Vagina (tissue), 2 donors: ENCODE measurements at places on chromosomes 1 and 21.

DNA sequence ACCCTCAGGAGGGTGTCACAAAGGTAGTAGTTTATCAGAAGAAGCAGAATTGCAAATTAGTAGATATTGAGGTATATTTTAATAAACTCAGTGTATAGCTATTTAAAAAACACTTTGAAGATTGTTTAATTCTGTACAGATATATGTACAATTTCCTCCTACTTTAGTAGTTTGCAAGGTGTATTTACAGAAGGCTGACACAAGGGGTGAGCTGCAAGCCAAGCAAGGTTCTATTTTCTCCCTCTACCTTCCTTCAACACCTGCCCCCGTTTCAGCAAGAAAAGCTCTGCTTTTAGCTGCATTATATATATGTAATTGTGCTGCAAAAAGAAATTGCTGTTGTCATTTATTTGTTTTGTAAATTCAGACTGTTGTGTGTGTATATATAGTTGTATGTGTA, 674.2 kb upstream of the PKN2 start:
- no peak for DNase-seq

DNA sequence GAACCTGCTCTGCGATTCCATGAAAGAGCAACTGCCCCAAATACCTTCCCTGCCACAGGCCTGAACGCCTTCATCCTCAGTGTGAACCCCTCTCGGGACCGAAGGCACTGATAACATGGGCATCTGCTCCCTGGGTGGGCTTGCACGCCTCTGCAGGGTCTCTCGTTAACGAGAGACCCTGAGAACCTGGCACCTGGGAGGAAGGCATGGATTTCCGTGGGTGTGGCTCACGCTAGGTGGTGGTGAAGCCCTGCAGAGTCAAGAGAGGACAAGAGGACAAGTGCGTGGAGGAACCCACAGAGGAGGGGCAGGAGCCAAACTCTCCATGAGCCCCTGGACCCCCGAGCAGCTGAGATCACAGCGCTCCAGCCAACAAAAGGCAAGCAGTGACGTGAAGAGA, 26.8 kb upstream of the COL6A2 start:
- no peak for DNase-seq

DNA sequence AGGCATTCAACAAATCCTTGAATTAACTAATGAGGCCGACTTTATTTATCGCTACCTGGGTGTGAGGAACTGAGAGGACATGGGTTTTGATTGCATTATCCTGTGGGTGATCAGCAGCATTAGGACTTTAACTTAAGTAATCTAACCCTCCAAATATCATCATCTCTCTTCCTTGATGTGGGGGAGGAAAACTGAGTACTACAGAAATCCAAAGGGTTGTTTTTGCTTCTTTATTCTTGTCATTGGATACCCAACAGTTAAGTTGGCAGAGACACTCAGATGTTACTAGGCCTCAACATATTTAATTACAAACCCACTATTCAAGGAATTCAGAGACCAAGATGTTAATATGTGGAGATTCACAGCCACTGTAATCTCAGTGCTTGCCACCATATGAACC, 97.4 kb upstream of the ST6GALNAC5 start:
- no peak for DNase-seq

DNA sequence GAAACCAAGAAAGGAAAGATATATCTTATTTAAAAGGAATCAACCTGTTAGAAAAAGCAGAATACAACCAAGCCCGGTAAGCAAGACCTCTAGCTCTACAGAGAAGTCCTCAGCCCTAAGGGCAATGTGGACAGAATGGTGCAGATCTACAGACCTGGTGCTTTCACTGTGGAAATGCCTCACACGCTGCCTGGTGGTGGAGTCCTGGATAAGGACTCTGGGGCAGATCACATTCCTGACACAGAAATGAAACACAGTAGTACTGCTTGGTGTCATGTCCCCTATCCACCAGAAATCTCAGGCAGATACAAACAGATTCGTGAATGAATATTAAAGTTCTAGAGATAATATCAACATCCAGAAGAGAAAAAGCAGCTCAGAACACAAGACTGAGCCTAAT, 6.8 kb downstream of the CNN3 start:
- no peak for DNase-seq

GRCh38 chr1:12320486-12320885, 90.7 kb downstream of the VPS13D start:
- DNase-seq, result no peak

GRCh38 chr1:42176902-42177519, 12.5 kb upstream of the GUCA2A start:
- no peak for DNase-seq

- DNase-seq, result no peak
Observed at GRCh38 chr1:201069636-201070035, 42.6 kb downstream of the CACNA1S start.

DNA sequence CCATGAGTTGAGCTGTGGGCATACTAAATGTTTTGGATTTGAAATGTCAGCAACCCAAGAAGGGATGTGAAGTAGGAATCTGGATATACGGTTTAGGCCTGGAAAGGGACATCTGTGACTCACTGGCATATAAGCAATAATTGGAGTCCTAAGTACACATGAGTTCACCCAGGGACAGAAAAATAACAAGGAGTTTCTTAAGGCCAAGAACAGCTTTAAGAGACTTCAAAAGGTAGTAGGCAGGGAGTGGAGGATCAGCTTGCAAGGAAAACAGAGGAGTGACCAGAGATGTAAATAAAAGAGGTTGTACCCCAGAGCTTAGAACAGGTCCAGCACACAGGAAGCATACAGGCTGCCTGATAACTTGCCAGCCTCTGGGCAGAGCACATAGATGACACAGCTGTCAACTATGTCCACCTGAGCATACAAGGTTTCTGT, 28.1 kb downstream of the TMEM50B start:
- no peak for DNase-seq

GRCh38 chr1:248821101-248821500, 4.6 kb downstream of the SH3BP5L start:
- DNase-seq, result peak; percentile 70

DNA sequence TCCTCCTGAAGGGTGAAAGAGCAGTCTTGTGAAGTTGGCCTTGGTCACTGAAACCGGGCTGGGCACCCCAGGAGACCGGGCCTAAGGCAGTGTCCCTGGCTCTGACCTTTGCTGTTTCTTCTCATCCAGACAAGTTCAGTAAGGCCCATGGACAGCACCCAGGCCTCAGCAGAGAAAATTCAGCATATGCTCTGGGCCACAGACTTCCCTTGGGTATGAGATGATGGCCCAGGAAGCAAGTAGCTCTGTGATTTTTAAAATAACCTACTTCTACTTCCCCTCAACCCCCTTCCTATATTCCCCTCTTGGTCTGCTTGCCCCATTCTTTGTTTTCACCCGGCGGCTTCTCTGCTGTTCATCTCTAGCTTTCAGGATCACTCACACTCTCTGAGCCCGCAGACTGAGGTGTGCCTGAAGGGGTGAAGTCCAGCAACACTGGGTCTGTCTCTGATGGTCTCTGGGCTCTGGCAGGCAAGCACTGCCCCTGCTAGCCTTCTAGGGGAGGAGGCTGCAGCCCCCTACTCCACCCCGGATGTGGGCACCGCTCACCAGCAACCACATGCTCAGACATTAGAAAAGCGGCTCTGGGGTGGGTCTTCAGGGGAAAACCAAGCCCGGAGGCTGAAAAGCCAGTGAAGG, 2.9 kb upstream of the GPR25 start:
- DNase-seq, result no peak

DNA sequence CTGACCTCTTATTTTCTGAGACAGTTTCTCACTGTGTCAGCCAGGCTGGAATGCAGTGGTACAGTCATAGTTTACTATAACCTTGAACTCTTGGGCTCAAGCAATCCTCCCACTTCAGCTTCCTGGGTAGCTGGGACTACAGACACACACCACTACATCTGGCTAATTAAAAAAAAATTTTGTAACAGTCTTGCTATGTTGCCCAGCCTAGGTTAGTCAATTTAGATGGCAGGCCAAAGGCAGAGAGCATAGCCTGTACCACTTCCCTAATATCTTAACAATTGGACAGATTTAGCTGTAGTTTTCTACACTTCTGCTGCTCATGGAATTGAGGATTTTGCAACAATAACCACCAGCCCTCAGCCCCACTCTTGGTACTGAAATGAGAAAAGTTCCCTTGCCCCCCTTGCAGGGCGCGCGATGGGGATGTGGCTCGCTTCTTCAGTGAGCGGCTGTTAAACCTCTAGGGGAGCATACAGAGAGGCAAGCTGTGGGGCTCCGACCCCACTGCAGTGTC, 34.9 kb upstream of the PTGFRN start:
- DNase-seq, result no peak

- no peak for DNase-seq
Observed at GRCh38 chr1:243821177-243821680, 28.8 kb downstream of the AKT3 start.

- no peak for DNase-seq
Observed at GRCh38 chr1:26035959-26036755, 9.8 kb downstream of the SLC30A2 start.

DNA sequence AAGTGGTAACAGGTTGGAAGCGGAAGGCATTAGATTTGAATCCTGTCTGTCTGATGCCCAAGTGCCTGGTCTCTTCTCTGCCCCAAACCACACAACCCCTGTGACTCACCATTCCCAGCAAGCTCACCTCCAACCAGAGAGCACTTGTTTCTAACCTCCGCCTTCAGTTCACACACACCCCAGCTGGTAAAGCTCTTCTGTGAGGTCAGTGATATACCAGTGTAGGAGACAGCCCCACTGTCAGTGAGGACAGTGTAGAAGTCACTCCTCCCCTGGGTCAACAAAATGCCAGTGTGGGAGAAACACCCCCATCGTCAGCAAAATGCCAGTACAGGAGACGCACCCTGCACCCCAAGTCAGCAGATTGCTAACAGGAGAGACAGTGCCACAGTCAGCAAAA, 2.6 kb downstream of the RIMS3 start:
- no peak for DNase-seq

DNA sequence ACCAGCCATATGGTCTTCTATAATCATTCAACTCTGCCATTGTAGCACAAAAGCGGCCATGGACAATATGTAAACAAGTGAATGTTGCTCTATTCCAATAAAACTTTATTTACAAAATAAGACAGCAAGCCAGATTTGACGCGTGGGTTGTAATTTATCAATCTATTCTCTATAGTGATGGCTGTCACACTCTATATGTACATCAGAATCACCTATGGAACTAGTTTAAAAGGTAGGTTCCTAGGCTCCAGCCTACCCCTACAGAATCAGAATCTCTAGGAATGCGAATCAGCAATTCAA, 7.7 kb downstream of the BCL2L15 start:
- DNase-seq, result no peak

- no peak for DNase-seq
Observed at GRCh38 chr1:154453574-154454352, 48.3 kb upstream of the TDRD10 start.

DNA sequence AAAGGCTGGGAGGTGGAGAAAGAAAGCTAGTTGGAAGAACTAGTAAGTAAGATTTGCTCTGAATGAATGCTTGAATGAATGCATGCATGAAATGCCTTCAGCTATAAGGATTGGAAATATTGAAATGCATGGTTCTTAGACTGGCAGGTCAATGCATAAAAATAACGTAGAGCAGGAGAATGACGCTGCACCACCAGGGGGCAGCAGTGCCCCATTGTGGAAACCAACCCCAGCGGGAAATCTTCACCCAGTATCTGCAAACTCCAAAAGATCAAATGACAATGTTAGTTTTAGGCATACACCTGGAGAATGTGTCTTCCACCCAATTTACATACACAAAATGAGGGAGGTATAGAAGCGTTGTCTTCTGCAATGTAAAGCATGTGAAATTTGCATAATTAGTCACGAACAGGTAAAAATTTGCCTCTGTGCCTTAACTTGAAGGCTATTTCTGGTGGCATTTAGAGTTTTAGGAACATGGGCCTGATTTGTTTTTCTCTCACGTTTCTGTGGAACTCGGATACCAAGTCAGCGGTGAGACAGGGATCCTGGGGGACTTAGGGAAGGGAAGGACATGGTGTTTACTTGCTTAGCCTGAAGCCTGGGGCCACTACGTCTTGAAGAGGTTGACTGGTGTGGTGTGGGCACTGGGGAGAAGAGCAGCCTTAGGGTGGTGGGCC, 78.6 kb downstream of the HHAT start:
- DNase-seq, result no peak

DNA sequence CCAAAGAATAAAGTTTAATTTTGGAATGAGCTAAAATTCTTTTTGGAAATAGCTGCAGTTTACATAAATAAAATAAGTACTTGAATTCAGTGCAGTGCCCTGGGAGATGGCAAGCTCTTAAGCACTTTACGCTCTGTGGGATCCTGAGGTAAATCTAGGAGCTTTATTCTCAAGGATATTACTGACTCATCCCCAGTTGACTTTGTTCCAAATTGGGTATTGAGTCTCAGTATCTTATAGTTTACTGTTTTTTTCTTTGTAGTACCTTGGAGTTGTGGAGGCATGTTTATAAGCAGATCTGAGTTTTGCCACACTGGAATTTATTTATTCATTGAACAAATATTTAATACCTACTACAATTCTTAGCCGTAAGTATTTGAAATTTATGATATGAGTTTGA, 27.4 kb upstream of the HRNR start:
- DNase-seq, result no peak

GRCh38 chr1:15507278-15507677, 16.7 kb downstream of the CASP9 start:
- DNase-seq, result no peak

- no peak for DNase-seq
Observed at GRCh38 chr1:3067671-3068563, 1.1 kb upstream of the PRDM16 start.

- no peak for DNase-seq
Observed at GRCh38 chr1:109381573-109381972, 16.1 kb downstream of the SORT1 start.

DNA sequence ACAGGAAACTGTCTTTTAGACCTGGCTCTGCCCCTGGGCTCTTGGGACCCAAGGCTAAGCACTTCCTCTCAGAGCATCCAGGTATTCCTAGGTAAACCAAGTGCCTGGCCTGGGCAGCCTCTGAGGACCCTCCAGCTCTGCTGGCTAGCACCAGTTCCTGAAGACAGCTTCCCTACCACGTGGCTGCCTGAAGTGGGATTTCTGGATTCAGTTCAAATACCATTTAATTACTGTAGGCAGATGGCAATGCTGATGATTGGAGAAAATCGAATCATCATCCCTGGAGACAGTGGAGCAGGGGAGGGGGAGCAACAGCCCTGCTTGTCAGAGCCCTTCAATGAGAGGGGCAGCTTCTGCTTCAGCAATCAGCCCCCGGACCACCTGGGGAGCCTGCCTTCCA, 11.9 kb downstream of the KIF21B start:
- no peak for DNase-seq

GRCh38 chr1:34113362-34113761, 51.7 kb downstream of the CSMD2 start:
- peak; percentile 27 for DNase-seq

- no peak for DNase-seq
Observed at GRCh38 chr1:247385283-247385682, 30.7 kb upstream of the NLRP3 start.

DNA sequence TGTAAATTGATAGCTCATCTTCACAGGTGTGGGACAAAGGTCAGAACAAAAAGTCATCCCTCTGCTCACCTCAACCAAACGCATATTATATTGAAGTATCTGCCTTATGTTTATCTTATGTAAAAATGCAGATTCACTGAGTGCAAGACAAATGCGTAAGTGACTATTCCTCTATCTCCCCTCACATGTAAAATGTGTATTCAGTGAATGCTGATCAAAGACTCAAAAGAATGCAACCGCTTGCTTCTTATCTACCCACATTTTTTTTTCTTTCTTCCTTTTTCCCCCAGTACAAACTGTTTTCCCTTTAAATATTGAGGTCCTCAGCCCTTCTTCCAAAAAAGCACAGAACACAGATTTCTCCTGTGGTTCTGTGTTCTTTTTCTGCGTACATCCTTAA, 1882.9 kb downstream of the NCAM2 start:
- no peak for DNase-seq

GRCh38 chr1:99850459-99851291, 514 bp downstream of the AGL start:
- no peak for DNase-seq

GRCh38 chr1:173347282-173347818, 129.8 kb upstream of the PRDX6 start:
- DNase-seq, result no peak
